ENCODE measurements at places on chromosomes 7 and 10.

GRCh38 chr7:85030893-85031292 is 156.0 kb downstream of the SEMA3D start:
- DNase-seq = no peak

GRCh38 chr10:14707481-14707880 is 67.2 kb downstream of the FAM107B start:
- DNase-seq = no peak

DNA sequence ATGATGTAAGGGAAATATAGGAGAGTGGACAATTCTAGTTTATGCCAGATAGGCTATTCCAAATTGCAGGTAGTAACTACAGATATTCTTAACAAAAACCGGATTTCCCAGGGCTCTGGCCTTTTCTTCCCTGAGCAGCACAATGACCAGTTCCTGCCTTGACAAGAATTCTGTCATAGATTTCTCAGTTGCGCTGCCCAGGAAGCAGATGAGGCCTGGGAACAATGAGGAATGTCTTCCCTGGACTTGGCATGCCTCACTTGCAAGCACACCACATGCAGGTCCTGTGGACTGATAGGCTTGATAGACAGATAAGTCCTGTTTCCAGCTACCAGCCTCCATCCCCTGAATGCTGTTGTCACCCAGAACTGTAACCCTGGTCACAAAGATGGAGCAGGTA is 174.5 kb upstream of the PRSS58 start:
- DNase-seq = no peak

DNA sequence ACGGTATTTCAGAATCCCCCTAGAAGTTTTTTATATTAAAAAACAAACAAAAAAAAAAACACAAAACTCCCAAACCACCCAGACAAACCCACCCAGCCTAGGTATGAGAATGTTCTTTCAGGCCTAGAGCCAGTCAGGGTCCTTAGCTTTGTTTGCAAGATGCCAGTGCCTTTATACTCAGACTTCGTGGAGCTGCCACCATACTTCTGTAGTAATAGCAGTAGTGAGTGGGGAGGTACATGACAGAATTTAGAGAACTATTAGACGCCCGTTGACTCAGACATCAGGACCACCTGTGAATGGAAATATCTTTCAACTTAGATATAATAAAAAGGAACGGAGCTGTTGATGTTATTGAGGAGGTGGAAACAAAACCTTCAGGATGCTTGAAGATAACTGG is 138.2 kb upstream of the MKLN1 start:
- DNase-seq = no peak

- DNase-seq = no peak
Measured at GRCh38 chr7:140641524-140642195, 1.0 kb upstream of the DENND2A start.

- peak; percentile 78 for DNase-seq
Measured at GRCh38 chr7:40468891-40469864, 334.4 kb downstream of the SUGCT start.

DNA sequence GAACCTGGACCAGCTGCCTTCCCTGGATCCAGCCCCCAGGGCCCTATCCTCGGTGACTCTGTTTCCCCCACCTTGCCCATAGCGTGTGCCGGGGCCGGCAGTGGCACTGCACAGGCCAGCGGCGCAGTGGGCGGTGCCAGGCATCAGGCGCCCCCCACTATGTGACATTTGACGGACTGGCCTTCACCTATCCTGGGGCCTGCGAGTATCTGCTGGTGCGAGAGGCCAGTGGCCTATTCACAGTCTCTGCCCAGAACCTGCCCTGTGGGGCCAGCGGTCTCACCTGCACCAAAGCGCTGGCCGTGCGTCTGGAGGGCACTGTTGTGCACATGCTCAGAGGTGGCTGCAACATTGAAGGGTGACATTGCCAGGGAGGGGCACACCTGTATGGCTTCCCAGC is 12.0 kb upstream of the ZNF467 start:
- no peak for DNase-seq
